ENCODE measurements at places on chromosomes 7 and 10.

- no peak for DNase-seq
Observed at GRCh38 chr10:78802866-78803265, 265.9 kb upstream of the ZMIZ1 start.

- no peak for DNase-seq
Observed at GRCh38 chr7:42134276-42134876, 102.6 kb downstream of the GLI3 start.

DNA sequence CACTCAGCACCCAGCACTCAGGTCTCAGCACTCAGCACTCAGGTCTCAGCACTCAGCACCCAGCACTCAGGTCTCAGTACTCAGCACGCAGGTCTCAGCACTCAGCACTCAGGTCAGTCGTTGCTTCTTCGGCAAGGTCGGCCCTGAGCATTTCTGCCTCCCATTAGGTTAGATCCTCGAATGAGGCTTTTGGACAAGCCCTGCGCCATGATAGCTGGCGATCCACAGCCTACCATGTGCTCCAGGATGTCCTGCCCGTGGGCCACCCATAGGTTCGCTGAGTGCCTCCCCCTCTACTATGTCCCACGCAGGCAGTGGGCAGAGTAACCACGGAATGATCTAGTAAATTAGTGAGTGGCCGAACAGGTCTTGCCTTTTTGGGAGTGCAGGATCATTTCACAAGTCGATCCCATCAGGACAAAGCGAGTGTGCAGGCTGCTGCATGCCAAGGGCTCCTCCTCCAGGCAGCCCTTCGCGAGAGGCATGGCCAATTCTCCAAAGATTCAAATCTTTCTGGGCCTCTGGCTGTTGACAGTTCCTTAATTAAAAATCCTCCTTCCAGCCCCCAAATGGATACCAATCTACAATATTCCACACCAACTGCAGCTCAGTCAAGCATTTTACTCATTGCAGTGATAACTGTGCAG lies 206.3 kb downstream of the ADARB2 start:
- DNase-seq: no peak

- no peak for DNase-seq
Observed at GRCh38 chr10:95308389-95309302, 17.8 kb upstream of the PDLIM1 start.

DNA sequence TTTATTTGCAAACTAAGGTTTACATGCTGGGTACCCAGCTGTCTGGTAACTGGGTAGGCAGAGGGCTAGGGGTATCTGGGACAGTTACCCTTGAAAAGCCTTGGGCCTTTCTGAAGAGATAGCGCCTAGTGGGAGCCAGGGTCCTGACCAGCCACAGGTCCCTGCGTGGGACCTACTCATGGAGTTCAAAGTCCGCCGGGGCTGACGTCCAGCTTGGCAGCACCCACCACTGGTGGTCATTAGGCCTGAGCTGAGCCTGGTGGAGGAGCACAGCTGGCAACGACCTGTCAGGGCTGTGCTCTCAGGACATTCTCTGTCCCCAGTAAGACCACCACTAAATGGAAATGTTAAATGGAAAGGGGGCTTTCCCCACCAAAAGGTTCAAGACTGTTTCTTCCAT lies 20.0 kb downstream of the GUSB start:
- DNase-seq: no peak
